Upper lobe of left lung (tissue), 6 donors: ENCODE measurements at places on chromosomes 5 and 9. TPM values are rescaled to one million over a fixed set of nuclear protein-coding genes. Genes with fewer than 3 reads are reported as not detected.

ARHGEF39 gene
- total RNA-seq: 0.30 TPM

MFAP3 gene
- 30.9 TPM for total RNA-seq

DNA sequence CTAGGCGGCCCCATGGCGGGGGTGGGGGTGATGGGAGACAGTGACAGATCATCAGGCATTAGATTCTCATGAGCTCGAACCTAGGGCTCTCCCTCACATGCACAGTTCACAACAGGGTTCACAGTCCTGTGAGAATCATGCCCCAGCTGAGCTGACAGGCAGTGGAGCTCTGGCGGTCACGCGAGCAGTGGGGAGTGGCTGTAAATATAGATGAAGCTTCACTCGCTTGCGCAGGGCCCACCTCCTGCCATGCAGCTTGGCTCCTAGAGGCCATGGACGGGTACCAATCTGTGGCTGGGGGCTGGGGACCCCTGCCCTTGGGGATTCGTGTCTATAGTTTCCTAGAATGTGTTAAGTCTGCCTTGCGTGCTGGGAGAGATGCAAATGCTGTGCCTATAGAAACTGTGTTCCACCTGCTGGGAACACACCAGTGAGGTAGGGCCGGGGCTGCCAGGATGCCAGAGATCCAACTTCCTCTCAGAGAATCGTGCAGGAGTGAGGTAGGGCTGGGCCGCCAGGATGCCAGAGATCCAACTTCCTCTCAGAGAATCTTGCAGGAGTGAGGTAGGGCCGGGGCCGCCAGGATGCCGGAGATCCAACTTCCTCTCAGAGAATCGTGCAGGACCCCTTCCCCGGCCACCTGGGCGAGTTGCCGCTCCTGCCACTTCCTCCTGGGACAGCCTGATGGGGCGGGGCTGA lies 14.1 kb upstream of the EXOC3 start:
- DNase-seq: no peak

- no peak for DNase-seq
These were observed 33.3 kb upstream of the RNF38 start for GRCh38 chr9:36433386-36433785.

- DNase-seq: no peak
These were observed 1793.0 kb upstream of the ACO1 start for GRCh38 chr9:30591461-30591860.

GRCh38 chr5:67620424-67621397 lies 424.1 kb upstream of the CD180 start:
- DNase-seq: no peak
